ENCODE measurements at places on chromosomes 13 and 19.

- no peak for DNase-seq
Observed at GRCh38 chr13:30804474-30804873, 69.1 kb downstream of the ALOX5AP start.

DNA sequence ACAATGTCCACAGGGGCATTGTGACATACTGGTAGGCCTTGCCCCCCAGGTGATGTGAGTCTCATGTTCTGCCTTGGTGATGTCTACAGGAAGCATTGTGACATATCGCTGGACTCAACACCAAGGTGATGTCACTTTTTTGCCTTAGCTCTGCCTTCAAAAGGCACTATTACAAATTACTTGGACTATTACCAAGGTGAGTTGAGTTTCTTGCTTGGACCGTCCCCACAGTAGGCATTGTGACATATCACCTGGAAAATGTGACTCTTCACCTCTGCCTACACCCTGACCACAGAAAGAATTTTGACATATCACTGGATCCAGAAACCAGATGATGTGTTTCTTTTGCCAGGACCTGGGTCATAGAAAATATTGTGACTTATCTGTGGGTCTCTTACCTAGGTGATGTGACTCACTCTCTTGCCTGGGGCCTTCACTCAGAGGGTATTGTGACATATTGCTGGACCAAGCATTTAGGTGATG, 60.6 kb upstream of the ZNF724 start:
- DNase-seq: no peak

DNA sequence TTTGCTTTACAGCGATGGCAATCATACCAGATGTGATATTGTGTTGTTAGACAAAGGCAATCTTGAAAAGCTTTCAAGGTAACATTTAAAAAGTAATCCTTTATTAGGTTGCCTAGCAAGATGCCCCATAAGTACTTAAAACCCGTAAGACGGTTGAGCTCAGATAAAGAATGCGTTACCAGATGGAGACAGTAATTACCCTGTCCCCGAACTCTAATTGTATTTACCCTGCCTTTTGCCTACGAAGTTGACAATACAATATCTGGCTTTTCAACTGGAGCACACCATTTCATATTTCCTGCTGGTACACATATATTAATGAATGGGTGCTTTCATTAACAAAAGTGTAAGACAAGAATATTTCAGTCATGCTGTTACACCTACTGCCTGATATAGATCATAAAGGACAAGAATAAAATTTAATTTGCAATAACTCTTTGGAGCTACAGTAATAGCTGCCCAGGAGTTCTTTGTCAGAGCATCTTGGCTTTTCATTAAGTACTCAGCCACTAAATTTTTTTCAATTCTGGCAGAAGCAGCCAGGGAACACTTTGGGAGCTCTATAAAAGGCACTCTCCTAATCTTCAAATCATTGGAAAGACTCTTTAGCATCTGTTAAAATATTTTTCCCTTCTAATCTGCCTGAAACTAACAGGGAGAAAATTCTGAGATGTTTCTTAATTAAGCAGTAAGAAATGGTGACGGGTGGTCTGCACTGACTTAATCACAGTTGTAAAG, 63.8 kb downstream of the DCT start:
- DNase-seq: no peak

DNA sequence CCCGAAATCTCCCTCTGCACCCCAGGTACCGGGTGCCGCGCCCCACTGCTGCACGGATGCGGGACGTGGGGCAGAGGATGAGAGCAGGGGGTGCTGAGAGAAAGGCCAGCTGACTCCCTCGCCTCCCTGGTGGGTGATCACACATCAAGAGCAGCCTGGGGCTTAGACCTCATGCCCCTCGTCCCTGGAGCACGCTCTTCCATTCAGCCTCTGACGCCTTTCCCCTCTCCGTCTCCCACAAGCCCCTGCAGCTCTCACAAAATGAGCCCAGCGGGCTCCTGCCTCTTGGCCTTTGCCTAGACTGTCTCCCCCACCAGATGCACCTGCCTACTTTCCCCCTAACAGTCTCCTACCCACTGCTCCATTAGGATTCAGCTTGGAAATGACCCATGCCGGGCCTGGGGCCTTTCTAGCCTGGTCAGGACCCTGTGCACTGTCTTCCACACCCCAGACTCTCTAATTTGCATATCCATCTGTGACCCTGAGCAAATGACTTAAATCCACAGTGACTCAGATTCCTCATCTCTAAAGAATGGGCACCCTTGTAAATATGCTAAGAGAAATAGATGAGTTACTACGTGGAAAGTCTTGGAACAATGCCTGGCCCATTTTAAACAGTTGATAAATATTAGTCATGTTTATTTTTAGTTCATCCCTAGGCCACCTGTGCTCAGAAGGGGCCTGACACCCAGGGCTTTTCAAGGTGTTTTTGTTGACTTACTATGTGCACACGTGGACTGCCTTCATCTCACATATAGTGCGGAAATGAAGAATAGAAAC, 582 bp upstream of the PTPRH start:
- peak; percentile 93 for DNase-seq

All from DMS153 (cell line).